Ovary (tissue), 10 donors: ENCODE measurements at places on chromosomes 13 and 19.

- DNase-seq = no peak
These were observed 37.5 kb upstream of the PNMA8B start for GRCh38 chr19:46533078-46533620.

- no peak for DNase-seq
These were observed 17.9 kb upstream of the C13orf46 start for GRCh38 chr13:113991676-113992179.

DNA sequence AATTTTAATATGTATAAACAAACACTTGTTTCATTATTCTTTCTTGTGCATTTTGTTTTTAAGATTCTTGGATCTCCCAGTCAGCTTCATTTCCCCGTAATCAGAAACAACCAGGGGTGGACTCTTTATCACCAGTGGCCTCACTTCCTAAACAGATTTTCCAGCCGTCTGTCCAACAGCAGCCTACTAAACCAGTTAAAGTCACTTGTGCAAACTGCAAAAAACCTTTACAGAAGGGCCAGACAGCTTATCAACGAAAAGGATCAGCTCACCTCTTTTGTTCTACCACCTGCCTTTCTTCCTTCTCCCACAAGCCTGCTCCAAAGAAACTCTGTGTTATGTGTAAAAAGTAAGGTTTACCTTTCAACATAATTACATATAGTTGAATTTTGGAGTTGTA, 44.3 kb downstream of the ZMYM2 start:
- DNase-seq = no peak

DNA sequence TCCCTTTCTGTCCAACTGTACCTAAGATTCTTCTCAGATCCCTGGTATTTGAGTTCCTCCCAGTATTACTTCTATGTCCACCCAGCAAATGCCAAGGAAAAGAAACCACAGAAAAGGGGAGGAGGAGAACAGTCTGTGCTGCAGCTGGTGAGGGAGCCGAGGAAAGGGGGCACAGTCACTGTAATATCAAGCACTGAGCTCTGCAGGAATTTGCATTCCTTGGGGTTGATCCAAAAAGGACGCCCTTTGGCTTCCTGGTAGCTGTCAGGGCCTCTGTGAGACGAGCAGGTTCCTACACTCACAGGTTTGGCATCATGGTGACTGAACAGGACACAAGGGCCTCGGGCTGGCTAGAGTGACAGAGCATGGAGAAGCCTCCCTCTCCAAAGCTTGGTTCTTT, 273.4 kb downstream of the NHLRC3 start:
- DNase-seq = no peak

DNA sequence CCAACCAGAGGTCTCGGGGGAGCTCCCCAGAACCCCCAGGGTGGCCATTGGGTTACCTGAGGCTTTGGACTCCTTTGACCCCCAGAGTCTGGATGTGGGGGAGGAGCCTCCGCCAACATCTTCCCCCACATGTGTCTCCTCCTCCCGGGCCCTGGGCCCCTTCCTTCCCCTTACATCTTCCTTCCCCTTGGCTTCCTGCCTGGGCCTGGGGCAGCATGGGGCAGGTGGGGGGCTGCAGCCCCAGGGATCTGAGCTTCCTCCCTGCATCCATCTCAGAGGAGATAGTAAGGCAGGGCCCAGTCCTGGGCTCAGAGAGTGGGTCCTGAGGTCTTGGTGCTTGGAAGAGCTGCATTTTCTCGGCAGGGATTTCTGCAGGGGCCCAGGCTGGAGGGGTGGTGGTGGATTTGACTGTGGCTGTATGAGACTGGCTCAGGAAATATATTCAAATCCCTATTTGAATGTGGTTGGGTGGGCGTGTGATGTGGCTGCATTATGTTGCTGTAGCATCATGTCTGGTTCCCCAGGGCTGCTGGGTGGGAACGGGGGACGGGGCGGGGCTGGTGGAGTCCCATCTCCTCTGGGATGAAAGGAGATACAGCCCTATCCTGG, 919 bp downstream of the VAV1 start:
- no peak for DNase-seq

GRCh38 chr19:33763633-33764371, 32.9 kb upstream of the KCTD15 start:
- no peak for DNase-seq

DNA sequence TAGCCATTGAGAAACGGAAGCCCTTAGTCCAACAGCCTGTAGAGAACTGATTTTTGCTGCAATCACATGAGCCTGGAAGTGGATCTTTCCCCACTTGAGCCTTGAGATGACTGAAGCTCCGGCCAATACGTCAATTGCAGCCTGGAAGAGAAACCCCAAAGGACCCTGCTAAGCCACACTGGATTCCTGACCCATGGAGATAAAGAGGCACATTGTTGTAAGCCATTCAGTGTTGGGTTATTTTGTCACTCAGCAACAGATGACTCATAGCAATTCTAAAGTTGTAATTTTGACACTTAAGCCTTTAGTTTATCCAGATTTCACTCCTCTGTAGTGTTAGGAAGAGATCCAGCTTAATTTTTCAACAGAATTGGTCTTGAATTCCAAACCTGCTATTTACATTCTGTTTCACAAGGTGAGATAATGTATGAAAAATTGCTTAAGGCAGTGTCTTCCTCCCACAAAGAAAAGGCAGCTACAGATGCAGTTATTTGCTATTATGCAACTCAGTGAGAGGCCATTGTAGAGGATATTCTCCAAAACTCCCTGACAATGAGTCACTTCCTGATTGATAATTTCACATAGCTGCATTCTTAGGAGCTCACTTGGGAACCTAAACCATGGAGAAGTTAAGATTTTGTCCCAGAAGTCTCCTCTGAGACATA, 59.4 kb upstream of the TSHZ3 start:
- DNase-seq = no peak

DNA sequence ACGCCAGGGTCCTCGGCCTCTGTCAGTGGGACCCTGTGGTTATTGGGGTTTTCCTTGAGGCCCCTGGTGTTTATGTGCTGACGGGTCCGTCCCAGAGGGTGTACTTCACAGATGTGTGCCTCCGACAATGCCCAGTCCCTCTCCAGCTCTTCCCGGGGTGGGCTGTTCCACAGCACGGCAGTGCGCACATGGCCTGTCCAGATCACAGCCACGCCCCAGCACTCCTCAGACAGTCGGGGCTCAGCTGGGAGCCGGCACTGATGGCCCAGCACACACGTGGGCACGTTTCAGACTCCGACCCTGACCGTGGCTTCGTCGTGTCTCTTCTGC, 16.9 kb upstream of the F7 start:
- no peak for DNase-seq
